ENCODE measurements at places on chromosomes 13 and 19.
A peak's percentile ranks its signal among the peaks of the same experiment; 100 is the strongest.

DNA sequence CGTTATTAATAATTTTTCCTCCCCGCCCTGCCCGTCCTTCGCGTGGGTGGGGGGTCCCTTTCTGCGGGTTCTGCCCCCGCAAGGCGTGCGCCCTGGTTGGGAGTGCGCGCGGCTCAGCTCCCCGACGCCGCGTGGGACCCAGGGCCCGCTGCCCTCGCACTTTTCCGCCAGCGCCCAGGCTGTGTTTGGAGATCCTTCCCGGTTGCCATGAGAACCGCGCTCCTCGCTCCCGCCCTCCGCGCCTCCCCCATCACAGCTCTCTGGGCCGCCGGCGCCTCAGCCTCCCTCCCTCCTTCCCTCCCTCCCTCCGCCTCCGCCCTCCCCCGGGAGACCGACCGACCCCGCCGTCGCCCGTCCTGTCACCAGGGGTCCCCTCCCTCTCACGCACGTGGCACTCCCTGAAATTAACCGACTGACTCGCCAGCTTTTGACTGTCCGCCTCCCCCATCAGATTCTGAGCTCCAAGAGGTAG, 2.4 kb upstream of the SSBP4 start:
- DNase-seq, result no peak
- peak overlapping the region; percentile 57 for H3K4me3 ChIP-seq
- peaks cover 15% of the 10 kb centered on the region for H3K4me1 ChIP-seq
- H3K27ac ChIP-seq, result peak overlapping the region; percentile 96
- H3K36me3 ChIP-seq, result no peaks in the 10 kb centered on the region

DNA sequence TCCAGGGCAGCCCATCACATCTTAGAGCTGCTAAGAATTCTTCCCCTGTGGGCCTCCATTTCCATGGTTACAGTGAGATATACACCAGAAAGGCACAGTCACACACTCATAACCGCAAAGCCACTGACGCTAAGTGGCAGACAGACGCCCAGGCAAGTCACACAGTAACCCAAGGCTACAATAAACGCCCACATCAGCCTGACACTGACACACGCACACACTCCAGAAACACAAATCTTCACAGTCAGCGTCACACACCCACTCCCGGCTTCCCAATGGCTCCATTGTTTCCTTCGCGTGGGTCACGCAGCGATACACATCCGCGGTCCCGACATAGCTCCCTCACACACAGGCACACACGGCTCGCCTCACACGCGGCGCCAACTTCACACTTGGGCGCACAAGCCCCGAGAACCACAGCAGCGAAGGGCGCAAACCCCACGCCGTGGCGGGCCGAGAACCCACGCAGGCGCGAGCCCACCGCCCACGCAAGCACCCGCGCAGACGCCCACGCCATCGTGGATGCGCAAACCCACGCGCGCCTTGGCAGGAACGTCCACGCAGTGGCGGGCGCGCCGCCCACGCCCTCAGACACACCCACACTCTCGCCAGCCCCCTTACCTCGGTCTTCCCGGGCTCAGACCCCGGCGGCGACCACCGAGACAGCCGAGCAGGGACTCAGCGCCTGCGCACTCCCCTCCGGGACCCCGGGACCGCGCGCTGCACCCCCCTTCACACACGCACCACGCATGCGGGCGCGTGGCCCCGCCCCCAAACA, at the start of gene ZNF667:
ZNF667 (minus strand) TSS at position 695 of the 778 bp plus-strand sequence. CDS start 14,975 bp downstream, outside the sequence.
- peak within 1 kb of the TSS; percentile 80 for H3K4me3 ChIP-seq
- H3K4me1 ChIP-seq, result no peaks in the 10 kb centered on the region
- H3K27ac ChIP-seq, result peak within 1 kb of the TSS; percentile 84
- no peaks in the 10 kb centered on the region for H3K36me3 ChIP-seq

DNA sequence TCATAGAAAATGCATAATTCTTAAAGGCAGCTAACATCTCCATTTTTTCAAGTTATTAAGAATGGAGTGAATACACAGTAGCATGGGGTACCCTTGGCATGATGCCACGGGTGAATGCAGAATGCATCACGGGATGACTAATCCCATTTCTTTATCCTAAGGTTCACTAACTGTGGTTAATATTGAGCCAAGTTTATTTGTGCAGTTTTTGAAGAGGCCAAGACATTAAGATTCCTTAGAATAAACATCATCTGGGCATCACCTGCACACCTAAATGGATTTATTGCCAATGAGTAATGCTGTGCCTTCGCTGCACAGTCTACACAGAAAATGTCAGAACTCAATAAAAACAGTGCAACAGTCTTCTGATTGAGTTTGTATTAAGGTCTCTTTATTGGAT, 333.1 kb downstream of the GPC6 start:
- no peaks in the 10 kb centered on the region for H3K4me1 ChIP-seq
- no peaks in the 10 kb centered on the region for H3K27me3 ChIP-seq
- H3K4me3 ChIP-seq, result no peak overlapping the region
- H3K27ac ChIP-seq, result no peak overlapping the region

DNA sequence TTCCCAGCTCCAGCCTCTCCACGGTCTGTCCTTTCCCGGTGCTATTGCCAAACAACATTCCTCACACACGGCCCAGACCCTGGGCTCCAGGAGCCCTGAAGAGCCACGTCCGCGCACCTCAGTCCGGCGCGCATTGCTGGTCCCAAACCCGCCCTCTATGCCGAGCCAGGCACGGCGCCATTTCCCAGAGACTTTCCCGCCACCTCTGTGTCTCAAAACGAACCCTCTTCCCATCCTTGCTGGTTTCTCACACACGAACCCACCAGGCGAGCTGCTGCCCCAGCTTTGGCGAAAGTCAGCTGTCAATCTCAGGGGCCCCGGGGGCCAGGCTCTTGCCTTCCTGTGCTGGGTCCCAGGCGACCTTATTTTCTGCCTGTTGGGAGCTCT, 28.0 kb upstream of the F7 start:
- no peak for DNase-seq
- H3K36me3 ChIP-seq, result peaks cover 12% of the 10 kb centered on the region
- no peaks in the 10 kb centered on the region for H3K4me1 ChIP-seq
- H3K4me3 ChIP-seq, result no peak overlapping the region

- no peaks in the 10 kb centered on the region for H3K4me1 ChIP-seq
- no peaks in the 10 kb centered on the region for H3K27me3 ChIP-seq
- H3K4me3 ChIP-seq, result no peak overlapping the region
- no peaks in the 10 kb centered on the region for H3K36me3 ChIP-seq
Measured at GRCh38 chr19:22619371-22619770, 14.8 kb upstream of the ZNF492 start.

DNA sequence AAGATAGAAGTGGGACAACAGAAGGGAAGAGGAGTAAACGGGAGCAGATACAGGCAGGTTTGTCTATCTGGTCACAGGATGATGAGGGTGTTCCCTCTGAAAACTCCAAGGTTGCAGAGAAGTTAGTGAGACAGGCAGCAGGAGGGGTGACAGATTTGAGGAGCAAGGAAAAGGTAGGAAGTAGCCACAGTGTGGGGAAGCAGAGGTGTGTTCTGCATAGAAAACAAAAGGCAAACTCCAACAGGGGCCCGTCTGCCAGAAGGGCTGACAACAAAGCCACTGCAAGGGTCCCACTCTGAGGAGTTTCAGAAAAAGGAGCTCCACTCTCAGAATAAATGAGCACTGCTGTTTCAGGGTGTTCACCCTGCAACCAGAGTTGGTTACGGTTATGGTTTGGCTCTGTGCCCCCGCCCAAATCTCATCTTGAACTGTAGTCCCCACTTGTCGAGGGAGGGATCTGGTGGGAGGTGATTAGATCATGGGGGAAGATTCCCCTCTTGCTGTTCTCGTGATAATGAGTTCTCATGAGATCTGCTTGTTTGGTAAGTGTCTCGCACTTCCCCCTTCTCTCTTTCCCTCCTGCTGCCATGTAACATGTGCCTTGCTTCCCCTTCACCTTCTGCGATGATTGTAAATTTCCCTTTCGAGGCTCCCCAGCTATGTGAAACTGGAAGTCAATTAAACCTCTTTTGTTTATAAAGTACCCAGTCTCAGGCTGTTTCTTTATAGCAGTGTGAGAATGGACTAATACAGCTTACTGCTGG, 32.1 kb downstream of the SMAD9 start:
- no peak overlapping the region for H3K4me3 ChIP-seq
- no peak for DNase-seq
- no peaks in the 10 kb centered on the region for H3K36me3 ChIP-seq
- no peak overlapping the region for H3K27ac ChIP-seq

DNA sequence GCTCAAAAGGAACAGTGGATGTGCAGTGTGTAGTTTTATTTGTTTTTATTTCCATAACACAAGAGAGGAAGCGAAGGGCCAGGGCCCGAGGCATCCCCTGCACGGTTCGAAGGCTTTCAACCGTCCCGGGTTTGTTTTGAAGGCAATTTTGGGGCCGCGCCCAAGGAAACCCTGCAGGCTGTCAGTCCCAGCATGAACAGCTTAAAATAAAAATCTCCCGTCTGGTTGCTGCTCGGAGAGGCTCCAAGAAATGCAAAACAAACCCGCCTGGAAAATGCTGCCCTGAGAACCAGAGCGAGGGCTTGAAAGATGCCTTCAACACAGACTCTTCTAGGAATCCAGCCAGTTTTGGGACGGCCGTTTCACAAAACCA, 16.0 kb downstream of the LSM4 start:
- H3K27ac ChIP-seq, result peak overlapping the region; percentile 100
- peaks cover 9% of the 10 kb centered on the region for H3K36me3 ChIP-seq
- H3K27me3 ChIP-seq, result no peaks in the 10 kb centered on the region
- H3K4me1 ChIP-seq, result peaks cover 30% of the 10 kb centered on the region
- H3K4me3 ChIP-seq, result peak overlapping the region; percentile 44

GRCh38 chr19:56577719-56578602, 10.7 kb downstream of the ZNF470 start:
- H3K4me1 ChIP-seq, result no peaks in the 10 kb centered on the region
- H3K36me3 ChIP-seq, result peaks cover 50% of the 10 kb centered on the region
- no peak overlapping the region for H3K4me3 ChIP-seq
- no peaks in the 10 kb centered on the region for H3K27me3 ChIP-seq
- DNase-seq, result no peak
- no peak overlapping the region for H3K27ac ChIP-seq

DNA sequence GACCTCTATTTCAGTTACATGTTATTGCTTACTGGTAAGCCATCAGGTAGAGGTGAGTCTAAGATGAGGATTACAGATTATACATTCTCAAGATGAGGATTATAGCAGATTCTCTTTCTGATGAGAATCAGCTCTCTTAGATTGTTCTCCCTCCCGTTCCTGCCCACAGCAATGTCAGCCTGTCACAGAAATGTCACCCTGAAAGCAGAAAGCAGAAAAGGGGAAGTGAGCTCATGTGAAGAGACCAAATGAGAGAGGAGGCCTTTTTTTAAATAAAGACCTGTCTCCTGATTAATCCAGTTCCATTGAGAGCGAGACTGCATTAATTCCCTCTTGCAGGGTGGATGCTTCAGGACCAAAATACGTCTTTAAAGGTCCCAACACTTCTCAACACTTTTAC, 445.6 kb downstream of the KCTD12 start:
- DNase-seq, result no peak
- H3K4me1 ChIP-seq, result no peaks in the 10 kb centered on the region
- no peak overlapping the region for H3K27ac ChIP-seq
- no peak overlapping the region for H3K4me3 ChIP-seq

DNA sequence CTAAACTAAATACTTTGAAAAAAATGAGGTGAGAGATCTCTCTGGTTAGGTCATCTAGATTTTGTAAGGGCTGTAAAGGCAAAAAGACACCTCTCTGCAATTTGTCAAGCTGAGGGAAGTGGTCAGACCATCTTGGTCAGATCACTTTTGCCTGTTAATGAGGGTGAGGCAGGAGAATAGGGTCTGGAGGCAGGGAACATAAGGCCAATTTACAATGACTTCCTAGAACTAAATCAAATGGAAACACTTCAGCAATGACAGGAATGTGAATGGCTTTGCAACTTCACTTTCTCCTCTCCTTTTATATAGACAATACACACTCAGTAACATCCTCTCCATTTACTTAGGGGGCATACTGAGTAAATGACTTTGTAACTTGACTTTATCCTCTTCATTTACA, 1653.4 kb downstream of the SLITRK5 start:
- H3K4me3 ChIP-seq, result no peak overlapping the region
- no peaks in the 10 kb centered on the region for H3K36me3 ChIP-seq
- no peaks in the 10 kb centered on the region for H3K4me1 ChIP-seq
- no peak overlapping the region for H3K27ac ChIP-seq

GRCh38 chr19:49294401-49294800, 30.6 kb downstream of the SLC6A16 start:
- no peaks in the 10 kb centered on the region for H3K27me3 ChIP-seq
- no peak overlapping the region for H3K4me3 ChIP-seq
- H3K4me1 ChIP-seq, result no peaks in the 10 kb centered on the region
- DNase-seq, result no peak

GRCh38 chr13:110232142-110232541, 74.8 kb downstream of the COL4A1 start:
- no peaks in the 10 kb centered on the region for H3K27me3 ChIP-seq
- peak overlapping the region; percentile 39 for H3K4me3 ChIP-seq
- H3K27ac ChIP-seq, result peak overlapping the region; percentile 76
- peaks cover 7% of the 10 kb centered on the region for H3K36me3 ChIP-seq
